Upper lobe of left lung (tissue), 6 donors: ENCODE measurements at places on chromosomes 6 and 20. TPM values are rescaled to one million over a fixed set of nuclear protein-coding genes. Genes with fewer than 3 reads are reported as not detected.

HUS1B gene
- 2.9 TPM for total RNA-seq

GRCh38 chr6:14695579-14695978 is 550.3 kb upstream of the JARID2 start:
- DNase-seq = no peak

OVOL2 gene
- 25.3 TPM for total RNA-seq

GRCh38 chr20:16583474-16583873 is 10.2 kb upstream of the KIF16B start:
- DNase-seq = no peak

BPI gene
- total RNA-seq = 0.76 TPM

- DNase-seq = no peak
Observed at GRCh38 chr20:8386991-8387390, 254.9 kb downstream of the PLCB1 start.

- no peak for DNase-seq
Observed at GRCh38 chr6:128504003-128504654, 16.3 kb downstream of the PTPRK start.

GRCh38 chr6:129599467-129599866 is 110.5 kb downstream of the ARHGAP18 start:
- DNase-seq = no peak

- no peak for DNase-seq
Observed at GRCh38 chr6:44480097-44480541, 92.6 kb downstream of the CDC5L start.

GRCh38 chr20:32089637-32090362 is 19.7 kb upstream of the TM9SF4 start:
- DNase-seq = no peak
